Hematopoietic multipotent progenitor cell treated with erythropoietin and hydrocortisone succinate and interleukin-3 and kit ligand, for 4 days (in vitro differentiated cells): ENCODE measurements at places on chromosomes 11 and 22.

GRCh38 chr11:26608507-26609146 is 36.6 kb upstream of the MUC15 start:
- DNase-seq: no peak

DNA sequence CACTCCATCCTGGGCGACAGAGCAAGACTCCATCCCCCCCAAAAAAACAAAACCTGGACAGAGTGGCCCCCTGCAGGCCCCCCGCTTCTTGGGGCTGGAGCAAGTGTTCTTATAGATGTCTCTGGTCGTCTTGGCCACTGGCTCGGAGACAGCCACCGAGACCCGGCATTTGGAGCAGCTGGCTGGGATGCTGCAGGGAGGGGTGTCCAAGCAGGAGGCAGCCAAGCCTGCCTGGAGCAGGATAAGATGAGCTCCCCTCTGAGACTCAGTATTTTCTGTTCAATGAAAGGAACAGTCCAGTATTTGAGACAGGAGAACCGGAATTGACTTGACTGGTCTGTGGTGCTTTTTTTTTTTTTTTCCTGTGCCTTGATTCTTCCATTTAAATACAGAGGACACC is 44.5 kb downstream of the BCR start:
- DNase-seq: no peak

- peak; percentile 34 for DNase-seq
Observed at GRCh38 chr11:126919147-126919823, 81.3 kb downstream of the KIRREL3 start.

GRCh38 chr11:2360081-2360642 is 16.9 kb upstream of the CD81 start:
- DNase-seq: no peak

DNA sequence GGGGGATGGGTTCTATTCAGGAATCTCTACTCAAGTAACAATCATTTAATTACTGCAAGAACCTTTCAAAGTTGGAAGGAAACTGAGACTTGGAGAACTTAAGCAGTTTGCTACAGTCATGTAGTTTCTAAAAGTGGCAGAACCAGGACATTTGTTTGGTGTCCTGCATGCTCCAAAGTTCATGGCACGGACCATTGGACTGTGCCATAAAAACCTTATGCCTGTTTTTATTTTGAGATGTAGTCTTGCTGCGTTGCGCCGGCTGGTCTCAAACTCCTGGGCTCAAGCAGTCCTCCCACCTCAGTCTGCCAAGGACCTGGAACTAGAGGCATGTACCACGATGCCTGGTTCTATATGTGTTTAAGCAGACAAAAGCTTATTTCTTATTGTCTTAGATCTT is 18.6 kb upstream of the AIFM3 start:
- no peak for DNase-seq

- no peak for DNase-seq
Observed at GRCh38 chr11:114596175-114596919, 761 bp upstream of the NXPE4 start.

DNA sequence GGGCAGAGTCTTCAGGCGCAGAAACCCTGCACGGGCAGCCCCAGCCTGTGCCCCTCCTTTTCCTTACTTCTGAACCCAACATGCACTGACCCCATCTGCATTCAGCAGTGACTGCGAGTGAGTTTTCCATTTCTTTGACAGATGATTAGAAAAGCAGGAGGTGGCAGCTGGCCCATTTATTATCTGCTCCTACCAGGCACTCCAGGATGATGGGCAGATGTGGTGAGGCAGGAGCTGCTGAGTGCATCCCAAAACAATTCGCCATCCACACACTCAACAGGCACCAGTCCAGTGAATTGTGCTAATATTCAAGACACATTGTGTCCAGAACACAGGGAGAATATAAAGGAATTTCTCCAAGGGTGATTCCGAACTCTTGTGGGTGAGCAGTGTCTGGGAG is 208.5 kb downstream of the TENM4 start:
- no peak for DNase-seq

GRCh38 chr11:65574109-65574810 is 1.6 kb upstream of the EHBP1L1 start:
- DNase-seq: peak; percentile 98

- DNase-seq: no peak
Observed at GRCh38 chr11:104165014-104165413, 1.1 kb upstream of the PDGFD start.

GRCh38 chr11:2750101-2750681 is 50.4 kb upstream of the KCNQ1OT1 start:
- DNase-seq: no peak

DNA sequence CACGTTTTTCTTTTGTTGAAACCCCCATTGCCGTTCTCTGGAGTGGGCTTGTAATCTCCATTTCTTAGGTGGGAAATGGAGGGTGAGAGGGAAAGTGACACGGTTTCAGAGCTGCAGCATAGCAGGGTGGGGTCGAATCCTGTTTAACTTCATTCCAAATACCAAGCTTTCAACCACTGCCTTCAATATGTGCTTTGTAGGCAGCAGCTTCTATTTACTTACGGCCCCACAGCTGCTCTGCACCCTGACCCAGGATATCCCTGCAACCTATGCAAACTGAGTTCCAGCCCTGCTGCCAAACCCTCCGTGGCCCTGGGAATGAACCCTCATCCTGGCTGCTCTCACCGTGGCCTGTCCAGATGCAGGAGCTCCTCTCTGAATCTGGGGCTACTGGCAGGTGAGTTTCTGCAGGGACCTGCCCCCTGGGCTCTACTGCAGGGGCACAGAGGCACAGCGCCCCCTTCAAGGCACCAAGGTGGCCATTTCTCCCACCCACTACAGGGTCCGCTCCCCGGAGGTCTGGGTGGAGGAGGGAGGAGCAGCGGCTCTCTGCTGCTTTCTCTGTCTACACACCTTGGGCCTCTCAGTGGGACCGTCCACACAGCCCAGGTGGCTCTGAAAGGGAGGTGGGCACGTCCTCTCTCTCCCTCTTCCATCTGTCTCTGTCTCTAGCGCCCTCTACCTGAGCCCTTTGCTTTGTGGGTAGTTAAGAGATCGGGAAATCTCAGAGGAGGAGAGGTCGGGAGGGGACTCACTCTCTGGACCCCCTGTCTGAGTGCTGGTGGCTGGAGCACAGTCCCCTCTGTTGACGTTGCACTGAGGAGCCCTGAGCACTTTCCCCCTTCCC is 279.1 kb downstream of the BRD1 start:
- DNase-seq: no peak

DNA sequence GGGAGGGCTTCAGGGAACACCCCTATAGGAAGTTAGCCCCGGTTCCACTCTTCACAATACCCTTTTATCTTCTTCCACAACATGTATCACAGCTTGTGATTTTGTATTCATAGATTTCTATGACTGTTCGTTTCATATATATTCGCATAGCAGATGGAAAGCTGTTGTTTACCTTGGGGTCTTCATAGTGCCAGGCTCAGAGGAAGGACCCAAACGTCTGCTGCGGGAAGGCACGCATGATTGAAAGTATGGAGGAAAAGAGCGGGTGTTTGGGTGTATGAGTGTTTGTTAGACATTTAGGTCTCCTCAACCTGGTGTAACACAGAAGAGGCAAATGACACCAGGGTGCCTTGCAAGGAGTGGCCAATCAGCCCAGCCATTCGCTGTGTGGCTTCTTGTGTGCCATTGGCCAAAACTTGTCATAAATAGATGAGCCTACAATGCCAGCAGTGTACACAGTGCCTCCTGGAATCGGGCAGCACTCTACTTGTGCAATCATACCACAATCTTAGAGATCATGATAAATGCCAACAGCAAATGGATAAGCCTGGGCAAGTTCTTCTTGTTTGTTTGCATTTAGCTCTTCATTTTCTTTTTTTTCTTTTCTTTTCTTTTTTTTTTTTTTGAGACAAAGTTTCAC is 10.9 kb upstream of the ADA2 start:
- peak; percentile 66 for DNase-seq

DNA sequence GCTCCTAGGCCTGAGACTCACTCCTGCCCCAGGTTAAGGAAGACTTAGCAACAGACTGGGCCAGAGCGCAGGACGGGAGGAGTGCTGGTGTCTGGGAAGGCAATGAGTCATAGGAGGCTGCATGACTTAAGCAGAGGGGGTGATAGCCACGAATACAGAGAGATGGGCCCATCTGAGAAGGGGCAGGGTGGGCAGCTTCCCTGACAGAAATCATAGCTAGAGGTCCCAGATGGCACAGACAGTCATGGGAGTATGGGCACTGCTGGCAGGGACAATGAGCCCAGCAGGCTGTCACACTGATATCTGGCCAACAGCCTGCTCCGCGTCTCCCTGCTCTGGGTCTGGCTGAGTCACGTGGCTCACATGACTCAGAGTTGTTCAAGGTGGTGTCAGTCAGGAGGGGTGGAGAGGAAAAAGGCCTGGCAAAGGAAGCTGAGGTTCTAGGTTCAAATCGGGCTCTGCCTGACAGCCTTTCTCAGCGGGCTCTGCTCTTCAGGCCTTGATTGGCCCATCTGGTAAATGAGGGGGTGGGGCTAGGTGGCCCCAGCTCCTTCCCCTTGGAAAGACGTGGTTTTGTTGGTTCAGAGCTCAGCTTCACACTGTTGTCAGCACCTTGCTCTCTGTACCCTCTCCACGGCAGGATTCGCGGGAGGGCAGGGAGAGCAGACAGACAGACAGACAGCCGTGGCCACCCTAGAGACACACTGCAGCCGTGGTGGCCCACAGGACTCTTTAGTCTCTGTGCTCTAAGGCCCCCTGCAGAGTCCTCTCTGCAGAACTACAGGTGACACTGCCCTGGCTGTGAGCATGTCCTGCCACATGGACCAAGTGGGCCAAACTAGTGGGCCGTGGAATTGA is 47.8 kb downstream of the DBX1 start:
- DNase-seq: peak; percentile 84

GRCh38 chr11:107669893-107670601 is 41.8 kb downstream of the SLN start:
- no peak for DNase-seq

DNA sequence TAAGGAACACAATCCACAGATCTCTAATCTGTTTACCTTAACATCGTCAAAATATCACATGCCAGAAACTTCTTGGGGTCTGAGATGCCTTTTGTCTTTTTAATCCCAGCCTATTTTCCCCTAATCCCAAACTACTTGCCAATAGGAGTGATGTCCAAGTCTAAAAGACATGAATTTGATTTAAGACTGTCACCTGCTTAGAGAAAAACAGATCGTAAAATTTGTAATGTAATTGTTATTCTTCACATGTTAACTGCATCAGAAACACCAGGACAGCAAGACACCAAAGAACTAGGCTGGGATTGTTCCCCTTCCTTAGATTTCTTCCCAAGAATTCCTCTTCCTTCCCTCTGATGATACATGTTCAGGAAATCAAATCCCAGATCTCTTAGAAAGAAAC is 198.1 kb upstream of the ARHGAP20 start:
- no peak for DNase-seq

- no peak for DNase-seq
Observed at GRCh38 chr11:126519764-126520734, 164.6 kb downstream of the ST3GAL4 start.

DNA sequence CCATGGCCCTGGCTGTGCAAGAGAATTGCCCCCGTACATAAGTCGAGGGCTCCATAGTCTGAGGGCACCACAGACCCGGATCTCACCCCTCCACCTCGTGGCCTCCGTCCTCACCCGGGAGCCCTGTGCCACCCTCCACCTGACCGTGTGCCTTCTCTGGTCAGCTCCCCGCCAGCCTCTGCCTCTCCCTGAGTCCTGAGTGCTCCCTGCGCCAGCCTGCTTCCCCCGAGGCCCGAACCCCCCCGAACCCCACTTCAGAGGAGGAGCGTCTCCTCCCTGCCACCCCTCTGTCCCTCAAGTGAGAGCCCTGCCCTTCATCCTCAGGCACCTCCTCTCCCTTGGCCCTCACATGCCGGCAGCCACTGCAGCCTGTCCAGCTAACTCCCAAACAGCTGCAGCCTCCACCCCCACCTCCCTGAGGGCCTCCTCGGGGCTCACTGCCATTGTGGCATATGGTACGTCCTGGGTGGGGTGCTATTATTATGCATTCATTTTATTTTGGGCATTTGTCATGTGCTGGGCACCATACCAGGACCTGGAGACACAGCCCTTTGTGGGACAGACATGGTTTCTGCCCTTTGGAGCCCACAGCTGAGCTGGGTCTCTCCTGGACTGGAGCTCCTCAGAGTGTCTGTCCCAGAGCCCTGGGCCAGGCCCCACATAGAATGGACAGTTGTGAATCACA is 67.2 kb downstream of the MYO7A start:
- no peak for DNase-seq

DNA sequence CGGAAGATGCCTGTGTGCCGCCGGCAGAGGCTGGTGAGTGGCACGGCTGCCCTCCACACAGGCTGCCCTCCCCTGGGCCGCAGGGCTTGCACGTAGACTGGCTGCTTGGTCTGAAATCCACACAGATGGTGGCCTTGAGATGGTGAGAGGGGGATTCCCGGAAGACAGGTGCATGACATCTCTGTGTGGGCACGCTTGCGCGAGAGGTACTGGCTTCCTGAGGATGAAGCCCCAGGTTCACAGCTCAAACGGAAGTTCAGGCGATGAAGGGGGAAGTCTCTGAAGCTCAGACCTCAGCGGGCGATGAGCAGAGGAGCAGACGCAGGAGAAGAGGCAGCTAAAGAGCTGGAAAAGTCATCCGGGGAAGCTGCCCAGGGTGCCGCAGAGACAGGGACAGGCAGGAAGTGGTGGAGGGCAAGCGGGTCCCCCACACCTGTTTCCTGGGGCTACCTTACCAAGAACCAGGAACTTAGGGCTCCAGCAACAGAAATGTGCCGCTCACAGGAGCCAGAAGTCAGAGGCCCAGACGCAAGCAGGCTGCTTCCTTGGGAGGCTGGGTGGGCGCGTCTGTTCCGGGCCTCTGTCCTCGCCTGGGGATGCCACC is 7.2 kb downstream of the CRELD2 start:
- DNase-seq: peak; percentile 55

- no peak for DNase-seq
Observed at GRCh38 chr11:25890626-25891260, 441.2 kb upstream of the ANO3 start.

- DNase-seq: peak; percentile 97
Observed at GRCh38 chr11:5284637-5285036, 14.9 kb upstream of the HBE1 start.

DNA sequence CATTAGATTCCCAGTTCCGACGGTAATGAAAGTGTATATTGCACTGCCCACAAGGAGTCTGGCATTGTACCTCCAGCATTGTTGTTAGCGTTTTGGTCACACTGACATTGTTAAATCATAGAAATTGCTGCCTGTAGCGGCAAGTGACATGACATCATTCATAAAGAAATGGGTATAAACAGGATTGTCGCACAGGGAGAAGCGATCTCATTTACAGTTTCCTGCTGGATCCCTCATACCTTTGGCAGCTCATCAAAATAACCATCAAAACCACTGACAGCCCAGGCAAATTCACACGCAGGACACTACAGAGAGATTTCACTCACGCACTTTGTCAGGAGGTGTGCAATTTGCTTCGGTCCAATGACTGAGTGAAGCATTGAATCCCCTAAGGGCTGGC is 3.5 kb downstream of the HTR3B start:
- DNase-seq: no peak

DNA sequence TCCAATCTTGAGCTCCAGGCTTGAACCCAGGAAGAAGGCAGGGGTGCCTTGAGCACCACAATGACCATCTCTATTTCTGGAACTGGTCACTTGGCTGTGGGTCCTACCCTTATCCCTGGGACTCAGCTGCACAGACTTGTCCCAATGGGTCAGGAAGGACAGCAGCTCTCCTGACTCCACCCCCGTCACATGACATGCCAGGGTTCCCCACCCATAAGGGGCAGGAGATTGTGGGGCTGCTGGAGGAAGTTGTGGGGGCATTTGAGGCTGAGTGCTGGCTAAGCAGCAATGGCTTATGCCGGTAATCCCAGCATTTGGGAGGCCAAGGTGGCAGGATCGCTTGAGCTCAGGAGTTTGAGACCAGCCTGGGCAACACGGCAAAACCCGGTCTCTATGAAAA is 56.2 kb downstream of the NFAM1 start:
- peak; percentile 64 for DNase-seq

- DNase-seq: peak; percentile 17
Observed at GRCh38 chr11:105000797-105001196, 22.2 kb downstream of the CASP5 start.
